Endothelial cell of umbilical vein (primary cell): ENCODE measurements at places on chromosomes 7 and 10. TPM values are rescaled to one million over a fixed set of nuclear protein-coding genes. Genes with fewer than 3 reads are reported as not detected.

GRCh38 chr7:106568680-106569499 lies 92.1 kb downstream of the CCDC71L start:
- no peak for DNase-seq

GCK gene
- total RNA-seq, result 0.32 and 0.51 TPM in 2 replicates

DNA sequence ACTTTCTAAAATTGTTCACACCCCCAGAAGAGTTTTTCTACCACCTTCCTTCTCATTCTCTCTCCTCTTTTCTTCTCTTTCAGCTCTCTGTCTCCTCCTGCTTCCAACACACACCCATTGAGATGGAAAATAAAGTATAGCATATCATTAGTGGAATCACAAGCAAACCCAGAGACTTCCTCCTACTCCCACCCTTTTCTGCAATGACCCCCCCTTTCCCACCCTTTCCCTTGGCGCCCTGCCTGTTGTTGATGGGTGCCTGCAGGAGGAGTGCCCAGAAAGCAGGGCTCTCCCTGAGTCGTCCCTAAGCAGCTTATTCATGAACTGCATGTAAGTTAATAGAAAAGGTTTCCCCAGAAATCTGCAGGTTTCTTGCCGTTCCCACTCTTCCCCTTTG lies 300.0 kb downstream of the PLXNA4 start:
- DNase-seq, result no peak

GRCh38 chr7:142150356-142150755 lies 38.8 kb downstream of the MGAM2 start:
- no peak for DNase-seq

DNA sequence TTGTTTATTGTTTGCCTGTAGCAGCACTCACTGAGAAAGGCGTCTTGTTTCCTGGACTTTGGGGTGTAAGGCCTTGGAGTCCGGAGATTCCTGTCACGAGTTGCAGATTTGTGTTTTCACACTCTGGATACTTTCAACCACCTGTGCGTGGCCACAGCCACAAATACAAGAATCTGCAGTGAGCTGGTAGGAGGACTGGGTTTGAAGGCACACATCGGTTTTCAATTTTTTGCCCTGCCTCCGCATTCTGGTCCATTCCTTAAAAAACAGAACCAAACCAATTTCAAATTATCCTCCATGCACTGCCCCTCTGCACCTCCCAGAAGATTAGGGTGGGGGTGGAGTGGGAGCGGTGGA lies 619 bp downstream of the EXOC4 start:
- DNase-seq, result peak; percentile 43

PNLIPRP2 gene
- total RNA-seq, result not detected in 2 replicates
